T-helper 1 cell (primary cell): ENCODE measurements at places on chromosomes 16 and 17.
A peak's percentile ranks its signal among the peaks of the same experiment; 100 is the strongest.

- no peak for DNase-seq
Observed at GRCh38 chr17:29018788-29019474, 13.1 kb upstream of the SEZ6 start.

GRCh38 chr16:81401035-81401950 is 43.3 kb upstream of the CMIP start:
- no peak for DNase-seq

DNA sequence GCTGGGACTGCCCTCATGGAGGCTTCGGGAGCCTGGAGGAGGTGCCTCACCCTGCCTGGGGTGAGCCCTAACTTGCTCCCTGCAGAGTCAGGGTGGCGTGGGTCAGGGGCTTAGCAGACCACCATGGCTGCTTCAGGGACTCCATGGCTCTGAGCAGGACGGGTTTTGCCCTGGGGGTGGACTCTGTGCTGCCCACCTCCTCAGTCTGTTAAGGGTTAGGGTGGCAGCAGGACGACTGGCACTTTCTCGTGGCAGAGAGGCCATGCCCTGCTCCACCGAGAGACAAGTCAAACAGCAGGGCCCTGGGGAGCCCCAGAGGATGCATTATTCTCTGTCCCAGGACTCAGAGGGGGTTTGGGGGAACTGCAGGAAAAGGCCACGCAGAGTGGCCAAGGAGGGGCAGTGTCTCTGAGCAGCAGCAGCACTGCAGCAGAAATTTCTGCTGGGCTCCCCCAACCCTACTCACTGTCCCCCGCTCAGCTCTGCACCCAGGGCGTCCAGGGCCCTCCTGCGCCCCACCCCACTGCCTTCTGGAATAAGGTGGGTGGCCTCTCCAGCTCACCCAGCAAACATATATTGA is 1.8 kb upstream of the PRSS22 start:
- no peak for DNase-seq

GRCh38 chr17:82098169-82098938 is at the start of gene FASN:
Gene FASN, minus strand, starts transcription at chr17:82098236. Its CDS starts 1,791 bp downstream, at chr17:82096445.
- peak; percentile 92 for DNase-seq

DNA sequence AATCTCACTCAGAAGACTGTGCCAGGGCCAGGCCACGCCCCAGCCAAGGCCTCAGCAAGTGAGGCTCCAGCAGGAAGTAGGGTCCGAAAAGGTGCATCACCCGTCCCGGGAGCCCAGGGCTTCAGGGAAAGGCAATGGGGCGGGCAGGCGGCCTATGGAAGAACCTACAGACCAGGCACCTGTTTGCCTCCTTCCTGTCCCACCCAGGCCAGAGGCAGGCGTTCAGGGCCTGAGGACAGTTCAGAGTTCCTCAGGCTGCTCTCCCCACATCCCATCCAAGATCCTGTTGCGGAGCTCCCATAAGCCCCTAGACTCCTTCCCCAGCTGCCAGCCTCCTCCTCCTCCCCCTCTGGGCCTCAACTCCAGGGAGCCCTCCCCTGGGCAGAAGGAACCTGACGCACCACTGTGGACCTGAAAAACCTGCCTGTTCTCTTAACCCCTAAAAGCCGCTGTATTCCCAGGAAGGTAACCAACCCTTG is 2.3 kb downstream of the CLUH start:
- no peak for DNase-seq

DNA sequence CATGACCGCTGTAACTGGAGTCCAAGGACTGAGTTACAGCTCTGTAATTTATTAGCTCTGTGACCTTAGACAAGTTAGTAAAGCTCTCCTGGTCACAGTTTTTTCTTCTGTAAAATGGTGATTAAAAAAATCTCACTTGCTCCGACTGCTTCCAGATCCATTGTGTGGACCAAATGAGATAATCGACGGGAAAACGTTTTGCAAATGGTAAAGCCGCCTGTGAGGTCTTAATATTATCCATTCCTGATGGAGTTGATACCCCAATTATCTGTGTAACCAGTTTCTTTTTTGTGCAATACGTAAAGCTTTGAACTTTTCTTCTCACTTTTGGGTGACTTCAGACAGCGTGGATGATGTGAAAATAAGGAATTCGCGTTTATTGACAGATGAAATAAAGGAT is 422.9 kb downstream of the UTP18 start:
- no peak for DNase-seq

GRCh38 chr16:86994651-86995171 is 322.5 kb downstream of the C16orf95 start:
- no peak for DNase-seq

- no peak for DNase-seq
Observed at GRCh38 chr16:83307594-83307992, 500.2 kb upstream of the HSBP1 start.

GRCh38 chr16:70664325-70665112 is 18.2 kb downstream of the IL34 start:
- DNase-seq: no peak

DNA sequence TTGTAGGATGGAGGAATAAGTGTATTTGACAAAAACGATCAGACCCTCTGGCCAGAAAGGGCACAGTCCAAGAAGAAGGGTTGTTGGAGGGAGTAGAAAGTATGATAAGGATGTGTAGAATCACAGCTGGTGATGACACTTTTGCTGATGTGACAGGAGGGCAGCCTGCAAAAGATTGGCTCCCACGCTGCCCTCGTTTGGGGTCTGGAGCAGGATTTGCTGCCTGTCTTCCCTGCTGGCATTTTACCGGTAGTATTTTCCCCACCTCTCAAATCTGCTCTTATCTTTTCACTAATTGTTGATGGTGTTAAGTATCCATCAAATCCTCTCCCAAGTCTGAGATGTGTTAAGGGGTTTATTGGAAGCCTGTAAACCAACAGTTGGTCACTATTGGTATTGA is 208.8 kb downstream of the CCDC182 start:
- no peak for DNase-seq

- DNase-seq: no peak
Observed at GRCh38 chr16:87101903-87102302, 215.3 kb downstream of the C16orf95 start.

- no peak for DNase-seq
Observed at GRCh38 chr17:43517161-43517560, 29.0 kb downstream of the ETV4 start.

DNA sequence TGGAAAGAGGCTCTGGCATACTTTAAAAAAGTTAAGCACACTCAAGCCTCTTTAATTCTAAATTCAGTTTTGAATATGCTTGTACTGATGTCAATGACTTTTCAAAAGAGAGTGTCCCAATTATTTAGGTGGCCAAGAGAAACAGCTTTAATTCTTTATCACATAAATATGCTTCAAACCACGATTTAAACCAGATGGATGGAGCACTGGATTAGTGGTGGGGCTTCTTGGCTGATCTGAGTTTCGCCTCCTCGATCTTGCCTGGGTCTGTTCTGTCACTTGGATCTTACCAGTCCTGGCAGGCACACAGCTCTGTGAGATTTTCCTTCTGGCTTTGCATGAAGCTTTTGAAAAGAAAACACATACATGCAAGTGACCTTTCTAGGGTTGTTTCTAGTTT is 467.8 kb downstream of the MAF start:
- DNase-seq: no peak
